Fibroblast of skin of left biceps (primary cell): ENCODE measurements at places on chromosomes 2 and 18.

DNA sequence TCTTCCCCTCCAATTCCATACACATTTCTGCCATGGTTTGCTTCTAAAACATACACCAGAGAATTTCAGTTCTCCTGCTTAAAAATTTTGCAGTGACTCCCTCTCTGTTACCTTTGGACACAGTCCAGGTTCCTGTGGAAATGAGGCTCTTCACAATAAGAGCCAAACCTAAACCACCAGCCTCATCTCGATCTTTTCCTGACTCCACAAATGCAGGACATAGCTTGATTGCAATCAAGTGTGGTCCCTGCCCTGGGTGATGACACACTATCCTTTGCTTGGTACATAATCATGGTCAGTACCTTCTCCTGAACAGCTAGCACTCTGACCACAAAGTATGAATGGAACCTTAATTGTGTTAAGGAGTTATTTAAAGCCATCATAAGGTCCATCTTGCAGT lies 134.9 kb upstream of the CHAC2 start:
- peak; percentile 43 for DNase-seq

GRCh38 chr2:158922601-158923000 lies 45.8 kb upstream of the TANC1 start:
- DNase-seq, result no peak

DNA sequence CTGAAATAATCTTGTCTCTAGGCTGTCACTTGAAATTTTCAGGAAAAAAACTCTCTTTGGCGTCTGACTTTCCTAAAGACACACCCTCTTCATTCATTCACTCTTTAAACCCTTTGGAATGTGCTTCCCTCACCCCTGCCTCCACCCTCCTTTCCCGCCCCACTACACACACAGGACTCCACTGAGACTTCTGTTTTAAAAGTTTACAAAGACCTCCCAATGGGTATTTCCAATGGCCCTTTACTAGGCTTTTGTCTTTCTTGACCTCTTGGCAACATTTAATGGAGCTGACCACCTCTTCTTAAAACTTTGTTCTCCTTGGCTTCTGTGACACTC lies 96.1 kb downstream of the RBMS1 start:
- DNase-seq, result no peak

GRCh38 chr2:121455446-121455845 lies 75.2 kb upstream of the RNU4ATAC start:
- no peak for DNase-seq

DNA sequence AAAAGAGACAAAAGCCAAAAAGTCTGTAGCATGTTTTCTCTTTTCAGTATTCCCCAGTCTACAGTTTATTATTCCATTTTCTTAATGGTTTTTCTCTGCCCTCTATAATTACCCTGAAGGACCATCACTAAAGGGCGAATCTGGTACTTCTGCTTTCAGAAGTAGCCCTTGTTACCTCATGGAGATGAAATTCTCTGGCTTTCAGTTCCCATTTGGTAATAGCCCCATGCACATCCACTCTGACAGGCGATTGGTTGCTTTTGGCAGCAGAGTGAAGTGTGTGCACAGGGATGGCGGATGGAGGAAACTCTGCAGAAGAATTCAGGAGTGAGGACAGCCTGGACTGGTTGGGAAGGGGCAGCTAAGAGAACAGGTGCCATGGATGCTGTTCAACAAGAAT lies 66.3 kb upstream of the NABP1 start:
- no peak for DNase-seq

DNA sequence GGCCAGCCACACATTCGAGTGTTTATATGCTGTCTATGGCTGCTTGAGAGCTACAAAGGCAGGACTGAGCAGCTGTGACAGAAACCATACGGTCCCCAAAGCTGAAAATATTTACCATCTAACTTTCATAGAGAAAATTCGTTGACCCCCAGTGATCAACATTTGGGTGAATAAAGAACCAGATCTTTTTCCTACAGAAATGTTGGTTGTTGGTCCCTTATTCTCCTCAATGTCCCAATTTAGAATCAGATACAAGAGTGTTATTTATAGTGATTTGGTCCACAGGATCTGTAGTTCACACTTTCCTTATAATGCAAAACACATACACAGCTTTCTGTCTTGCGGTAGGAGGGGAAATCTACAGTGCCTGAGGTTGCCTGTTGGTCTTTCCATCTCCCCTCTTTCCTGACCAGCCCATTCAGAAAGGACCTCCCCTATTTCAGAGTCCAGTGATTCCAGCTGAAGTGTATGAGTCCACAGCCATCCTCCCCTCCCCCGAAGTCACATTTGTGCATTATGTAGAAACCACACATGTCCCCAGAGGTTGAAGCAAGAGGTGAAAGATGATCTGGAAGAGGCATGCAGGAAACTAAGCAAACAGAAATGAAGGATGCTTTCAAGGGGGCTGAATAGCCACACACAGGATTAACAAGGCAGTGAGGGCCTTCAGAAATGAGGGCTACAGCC lies 61.9 kb downstream of the SPRED2 start:
- DNase-seq, result peak; percentile 42
